Caco-2 (cell line): ENCODE measurements at places on chromosomes 5 and 9. TPM values are rescaled to one million over a fixed set of nuclear protein-coding genes. Genes with fewer than 3 reads are reported as not detected.

Gene DAB2IP
- total RNA-seq = 18.0 and 26.0 TPM in 2 replicates

Gene ZFP2
- total RNA-seq = 0.29 and 0.35 TPM in 2 replicates

DNA sequence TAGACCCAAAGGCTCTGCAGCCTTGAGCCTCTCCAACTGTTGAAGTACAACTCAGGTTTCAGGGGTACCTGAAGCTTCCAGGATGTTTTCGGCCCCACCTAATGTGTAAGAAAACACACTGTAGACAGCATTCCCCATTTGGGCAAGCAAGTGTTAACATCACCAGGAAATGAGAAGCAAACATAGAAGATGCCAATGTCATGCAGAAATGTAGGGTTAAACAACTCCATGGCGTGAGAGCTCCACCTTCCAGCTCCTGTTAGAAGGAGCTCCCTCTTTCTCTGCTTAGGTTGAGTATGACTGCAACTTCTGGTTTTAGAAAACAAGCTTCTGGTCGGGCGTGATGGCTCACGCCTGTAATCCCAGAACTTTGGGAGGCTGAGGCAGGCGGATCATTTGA lies 31.0 kb upstream of the DENND1A start:
- DNase-seq = no peak

DNA sequence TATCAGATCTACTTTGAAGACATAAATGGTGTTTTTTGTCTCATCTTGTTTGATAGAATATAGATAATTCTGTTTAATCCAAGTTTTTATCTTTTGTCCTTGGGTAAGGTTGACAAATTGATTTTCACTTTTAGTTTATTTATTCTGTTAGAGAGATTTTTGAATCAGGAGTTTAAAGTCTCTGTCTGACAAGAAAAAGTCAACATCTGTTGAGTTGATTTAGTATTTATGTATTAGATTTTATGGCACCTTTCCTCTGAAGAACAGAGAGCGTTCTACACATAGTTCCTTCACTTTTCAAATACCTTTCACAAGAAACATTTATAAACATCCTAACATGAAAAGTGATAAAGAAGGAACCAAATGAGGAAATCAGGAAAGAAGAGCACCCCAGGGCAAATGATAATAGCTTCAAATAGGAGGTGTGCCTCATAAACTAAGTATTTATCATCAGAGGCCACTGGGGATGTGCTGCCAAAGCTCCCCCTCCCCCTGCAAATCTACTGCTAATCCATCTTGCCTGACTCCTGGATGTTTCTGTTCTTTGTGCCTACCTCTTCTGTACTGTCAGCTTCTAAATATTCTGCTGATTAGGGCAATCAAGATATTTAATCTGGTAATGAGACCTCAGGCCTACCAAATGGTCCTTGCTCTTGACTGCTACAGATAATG lies 457.7 kb upstream of the CHD1 start:
- DNase-seq = no peak

GRCh38 chr5:179550511-179551342 lies at the start of gene RUFY1:
TSS of gene RUFY1 (plus strand) at chr5:179550554. CDS start at chr5:179550570, 16 bp downstream.
- peak; percentile 92 for DNase-seq

- no peak for DNase-seq
Observed at GRCh38 chr5:29992248-29992647, 1201.2 kb upstream of the CDH6 start.
